ENCODE measurements at places on chromosomes 13 and 19.

DNA sequence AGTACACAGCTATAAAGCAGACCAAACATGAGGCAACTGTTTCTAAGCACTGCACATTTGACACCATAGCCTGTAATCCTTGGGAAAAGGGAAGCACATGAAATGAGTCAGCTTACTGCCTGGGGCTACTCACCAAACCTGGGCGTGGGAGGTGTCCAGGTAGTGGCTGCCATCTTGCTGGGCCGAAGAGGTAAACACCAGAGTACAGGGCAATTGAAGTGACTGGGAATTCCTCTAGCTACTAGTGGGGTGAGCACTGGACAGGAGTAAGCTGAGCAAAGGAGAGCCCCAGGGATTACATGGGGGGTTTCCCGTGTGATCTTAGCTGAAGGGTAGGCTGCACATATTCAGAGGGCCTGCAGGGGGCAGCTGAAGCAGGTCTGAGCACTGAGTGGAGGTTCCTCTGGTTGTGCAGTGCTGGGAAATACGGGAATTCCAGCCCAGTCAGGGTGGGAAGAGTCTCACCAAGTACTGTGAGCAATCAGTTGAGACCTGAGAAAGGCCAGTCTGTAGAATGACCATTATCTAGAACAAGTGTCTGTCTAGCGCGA, 140.5 kb downstream of the SLC7A1 start:
- DNase-seq: no peak

- DNase-seq: no peak
These were observed 87.6 kb downstream of the RNF17 start for GRCh38 chr13:24851546-24851945.

GRCh38 chr13:100887729-100888151, 213.1 kb upstream of the TMTC4 start:
- DNase-seq: no peak

GRCh38 chr19:32895384-32895783, 25.8 kb upstream of the SLC7A9 start:
- no peak for DNase-seq

DNA sequence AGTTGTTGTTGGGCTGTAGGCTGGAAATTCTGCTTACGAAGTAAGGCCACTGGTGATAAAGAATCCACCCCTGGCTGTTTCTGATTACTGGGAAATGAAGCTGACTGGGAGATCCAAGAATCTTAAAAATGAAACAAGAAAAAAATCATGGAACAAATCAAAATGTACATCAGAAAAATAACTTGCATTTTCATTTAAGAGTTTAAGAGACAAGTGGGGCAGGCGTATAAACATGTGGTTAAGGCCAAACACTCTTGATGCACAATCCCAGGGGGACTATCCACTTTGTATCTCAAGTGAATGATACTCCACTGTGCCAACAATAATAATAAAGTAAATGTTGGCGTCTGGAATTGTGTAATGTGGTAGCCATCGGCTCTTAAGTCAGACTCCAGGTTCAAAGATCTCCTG, 24.6 kb downstream of the ZMYM5 start:
- no peak for DNase-seq

GRCh38 chr19:33521480-33522370, at the start of gene PEPD:
TSS of gene PEPD (minus strand) at chr19:33521791. CDS start at chr19:33521760, 31 bp downstream.
- DNase-seq: peak; percentile 94

GRCh38 chr19:35882114-35882832, 13.9 kb downstream of the APLP1 start:
- peak; percentile 83 for DNase-seq

DNA sequence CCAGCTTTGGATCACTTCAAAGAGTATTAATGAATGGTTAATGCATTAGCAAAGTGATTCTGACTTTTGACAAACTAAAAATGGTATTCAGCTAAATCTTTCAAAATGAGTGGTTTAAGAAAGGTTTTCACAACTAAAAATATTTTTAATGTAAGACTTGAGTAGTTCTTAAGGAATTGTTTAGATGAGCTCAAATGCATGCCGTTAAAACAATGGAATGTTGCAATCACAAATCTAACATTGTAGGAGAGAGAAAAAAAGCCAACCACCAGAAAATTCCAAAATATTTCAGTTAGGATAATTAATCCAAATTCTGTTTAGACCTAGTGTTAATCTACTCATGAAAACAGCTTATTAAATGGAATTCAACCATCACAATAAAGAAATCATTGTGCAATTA, 1044.8 kb upstream of the SLC10A2 start:
- DNase-seq: no peak

DNA sequence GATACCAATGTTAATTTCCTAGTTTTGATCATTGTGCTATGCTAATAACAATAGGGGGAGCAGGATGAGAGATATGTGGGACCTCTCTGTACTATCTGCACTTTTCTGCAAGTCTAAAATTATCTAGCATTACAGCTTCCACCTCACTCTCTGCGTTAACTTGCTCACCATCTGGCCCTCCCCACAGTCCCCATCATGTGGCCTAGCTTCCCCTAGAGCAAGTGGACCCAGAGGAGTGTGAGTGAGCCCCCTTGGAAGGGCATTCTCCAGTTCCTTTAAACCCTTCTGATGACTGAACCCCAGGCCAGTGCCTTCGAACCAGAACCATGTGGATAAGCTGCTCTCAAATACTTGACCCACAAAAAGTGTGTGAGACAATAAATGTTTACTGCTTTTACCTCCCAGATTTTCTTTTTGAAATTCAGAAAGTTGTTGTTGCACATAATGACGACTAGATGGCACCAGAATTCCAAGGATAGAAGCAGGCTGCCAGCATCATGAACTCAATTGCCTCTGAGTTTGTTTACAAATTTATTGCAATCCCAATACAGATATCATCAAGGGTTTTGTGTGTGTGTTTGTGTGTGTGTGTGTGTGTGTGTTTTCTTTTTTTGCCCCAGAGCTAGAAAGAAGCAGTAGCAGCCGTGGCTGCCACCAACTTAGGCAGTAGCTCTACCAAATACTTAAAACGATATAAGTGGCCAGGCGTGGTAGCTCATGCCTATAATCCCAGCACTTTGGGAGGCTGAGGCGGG, 49.0 kb upstream of the ZNF780A start:
- peak; percentile 21 for DNase-seq

DNA sequence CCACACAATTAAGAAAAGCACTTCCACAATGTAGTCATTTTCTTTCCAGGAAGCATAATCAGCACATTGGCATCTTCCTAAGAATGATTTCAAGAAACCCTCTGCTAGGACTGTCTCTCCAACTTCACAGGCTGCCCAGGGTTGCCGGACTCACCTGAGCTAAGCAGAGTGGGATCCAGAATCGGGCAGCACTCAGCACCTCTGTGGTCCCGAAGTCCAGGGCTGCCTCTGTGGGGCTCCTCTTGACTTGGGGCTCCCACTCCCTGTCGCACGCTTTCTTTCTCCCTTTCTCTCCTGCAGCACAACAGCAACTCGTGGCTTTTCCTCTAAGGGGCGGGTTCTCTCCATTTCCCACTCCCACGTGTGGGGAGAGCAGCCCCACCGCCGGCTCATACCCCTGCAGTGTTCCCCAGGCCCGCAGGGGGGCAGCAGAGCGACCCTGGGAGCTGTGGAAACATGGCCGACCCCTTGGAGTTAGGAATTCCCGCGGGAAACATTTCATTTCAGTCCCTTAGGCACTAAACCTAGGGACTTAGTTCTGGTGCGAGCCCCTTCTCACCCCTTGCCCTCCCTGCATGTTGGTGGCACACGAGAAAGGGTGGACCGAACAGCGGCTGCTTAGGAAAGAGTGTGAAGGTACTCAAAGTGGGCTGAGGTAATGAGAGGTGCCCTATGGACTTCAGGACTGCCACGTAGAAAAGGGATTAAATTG, at the start of gene TMEM272:
TSS of gene TMEM272 (minus strand) at position 316 of the 712 bp plus-strand sequence. CDS start 6,647 bp downstream, outside the sequence.
- DNase-seq: peak; percentile 77

DNA sequence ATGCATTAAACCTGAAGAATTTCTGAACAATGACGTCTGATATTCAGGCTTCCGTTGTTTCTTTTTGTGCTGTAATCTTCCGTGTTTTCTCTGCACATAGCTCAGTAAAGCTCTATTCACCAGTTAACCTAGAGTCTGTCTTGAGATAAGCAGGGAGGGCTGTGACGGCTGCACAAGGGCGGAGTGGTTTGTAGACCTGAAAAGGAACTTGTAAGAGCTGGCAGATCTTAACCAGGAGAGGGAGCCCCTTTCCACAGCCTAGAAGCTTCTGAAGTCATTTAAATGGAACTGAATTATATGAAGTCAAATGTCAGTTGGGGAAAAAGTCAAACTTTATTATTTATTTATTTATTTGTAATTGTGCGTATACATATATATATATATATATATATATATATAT, 27.5 kb downstream of the DPRX start:
- peak; percentile 64 for DNase-seq

GRCh38 chr19:7099597-7099921, 30.1 kb downstream of the ZNF557 start:
- no peak for DNase-seq

DNA sequence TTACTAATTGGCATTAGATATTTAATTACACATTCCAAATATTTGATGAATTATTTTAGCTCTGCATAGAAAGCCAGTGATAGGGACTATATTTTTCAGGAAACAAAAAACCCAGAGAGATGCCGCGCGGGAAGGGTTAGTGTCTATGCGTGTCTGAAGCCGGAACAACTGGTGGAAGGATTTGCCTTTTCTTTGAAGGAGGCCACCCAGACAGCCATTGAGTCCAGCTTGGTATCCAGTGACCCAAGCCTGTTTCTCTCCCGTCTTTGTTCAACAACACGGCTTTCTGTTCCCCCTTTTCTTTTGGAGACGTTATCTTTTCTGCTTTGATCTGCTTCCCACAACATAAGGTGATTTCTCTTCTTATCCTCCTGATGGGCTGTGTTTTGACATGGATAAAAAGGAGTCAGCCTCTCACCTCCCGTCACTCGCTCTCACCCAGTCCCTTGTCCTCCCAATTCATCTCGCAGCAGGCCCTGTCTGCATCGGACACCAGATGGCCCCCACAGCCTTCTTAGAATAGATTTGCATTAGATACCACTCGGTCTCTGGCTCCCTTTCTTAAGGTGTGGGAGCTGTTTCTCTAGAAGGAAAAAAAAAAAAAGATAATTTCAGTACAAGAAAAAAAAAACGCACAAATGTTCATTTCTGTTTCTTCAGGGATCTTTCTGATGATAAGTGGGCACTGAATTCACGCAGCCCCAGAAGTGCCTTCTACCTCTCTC, 361.8 kb downstream of the ZNF536 start:
- DNase-seq: no peak

- no peak for DNase-seq
These were observed at the start of gene HRC for GRCh38 chr19:49155005-49155819. TSS of gene HRC (minus strand) at chr19:49155396. CDS start at chr19:49155237, 159 bp downstream.

DNA sequence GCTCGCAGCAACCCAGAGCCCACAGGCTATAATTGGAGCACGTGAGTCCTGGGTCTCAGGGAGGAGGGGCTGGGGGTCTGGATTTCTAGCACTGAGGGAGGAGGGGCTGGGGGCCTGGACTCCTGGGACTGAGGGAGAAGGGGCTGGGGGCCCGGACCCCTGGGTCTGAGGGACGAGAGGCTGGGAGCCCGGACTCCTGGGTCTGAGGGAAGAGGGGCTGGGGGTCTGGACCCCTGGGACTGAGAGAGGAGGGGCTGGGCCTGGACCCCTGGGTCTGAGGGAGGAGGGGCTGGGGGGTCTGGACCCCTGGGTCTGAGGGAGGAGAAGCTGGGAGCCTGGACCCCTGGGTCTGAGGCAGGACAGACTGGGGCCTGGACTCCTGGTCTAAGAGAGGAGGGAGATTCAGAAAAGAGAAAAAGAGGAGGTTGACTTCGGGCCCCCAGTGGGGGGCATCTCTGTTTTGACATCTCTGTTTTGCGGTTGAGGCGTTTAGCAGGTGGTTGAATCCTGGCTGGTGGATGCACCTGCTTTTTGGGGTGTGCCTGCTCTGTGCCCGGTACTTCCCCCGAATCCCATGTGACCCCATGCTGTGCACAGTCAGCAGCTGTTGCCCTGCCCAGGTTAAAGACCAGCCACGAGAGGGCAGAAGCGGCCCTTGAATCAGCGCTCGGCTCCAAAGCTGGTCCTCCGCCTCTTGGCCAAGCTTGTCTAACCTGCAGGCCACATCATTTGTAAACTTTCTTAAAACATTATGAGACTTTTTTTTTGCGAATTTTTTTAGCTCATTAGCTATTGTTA, 10.5 kb downstream of the PVR start:
- no peak for DNase-seq

GRCh38 chr19:12789098-12789903, 2.0 kb upstream of the JUNB start:
- no peak for DNase-seq

- DNase-seq: peak; percentile 79
These were observed 87.6 kb downstream of the HSPH1 start for GRCh38 chr13:31073859-31074718.

DNA sequence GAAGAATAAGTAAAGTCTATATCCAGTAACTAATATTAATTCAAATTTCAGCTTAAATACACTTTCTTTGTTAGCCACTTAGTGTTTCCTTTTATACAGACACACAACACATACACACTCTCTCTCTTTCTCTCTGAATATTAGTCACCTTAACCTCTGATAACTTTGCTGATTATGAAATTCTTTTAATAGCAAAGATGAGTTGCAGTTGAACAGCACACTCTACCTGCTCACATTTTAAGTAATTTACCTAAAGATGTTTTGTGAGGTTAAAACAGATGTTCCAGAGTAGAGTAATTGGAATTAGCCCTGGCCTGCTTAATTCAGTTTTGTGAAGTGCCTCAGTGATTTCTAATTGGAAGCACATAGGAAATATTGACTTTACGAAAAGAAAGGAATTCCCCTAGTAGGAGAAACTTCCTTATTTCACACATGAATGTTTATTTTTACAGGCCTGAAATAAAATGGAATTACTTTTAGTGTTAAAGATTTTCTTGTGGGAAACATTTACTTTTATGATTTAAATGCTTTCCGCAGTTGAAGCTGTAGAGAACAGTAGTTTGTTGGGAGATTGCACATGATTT, 184.3 kb downstream of the MYO16 start:
- no peak for DNase-seq

DNA sequence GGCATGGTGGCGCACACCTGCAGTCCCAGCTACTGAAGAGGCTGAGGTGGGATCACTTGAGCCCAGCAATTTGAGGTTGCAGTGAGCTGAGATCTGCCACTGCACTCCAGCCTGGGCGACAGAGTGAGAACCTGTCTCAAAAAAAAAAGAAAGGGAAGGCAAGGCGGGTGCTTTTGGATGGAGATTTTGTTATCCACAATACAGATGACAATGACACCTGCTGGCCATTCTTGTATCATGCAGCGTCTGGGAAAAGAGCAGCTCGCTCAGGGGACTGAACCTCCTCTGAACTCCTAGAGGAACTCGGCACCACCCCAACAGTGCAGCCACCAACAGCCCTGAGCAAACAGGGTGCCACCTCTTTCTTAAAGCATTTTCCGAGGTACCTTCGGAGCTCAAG, 22.8 kb downstream of the HAUS8 start:
- DNase-seq: no peak

GRCh38 chr13:22655106-22655852, 525.5 kb upstream of the SGCG start:
- DNase-seq: no peak

DNA sequence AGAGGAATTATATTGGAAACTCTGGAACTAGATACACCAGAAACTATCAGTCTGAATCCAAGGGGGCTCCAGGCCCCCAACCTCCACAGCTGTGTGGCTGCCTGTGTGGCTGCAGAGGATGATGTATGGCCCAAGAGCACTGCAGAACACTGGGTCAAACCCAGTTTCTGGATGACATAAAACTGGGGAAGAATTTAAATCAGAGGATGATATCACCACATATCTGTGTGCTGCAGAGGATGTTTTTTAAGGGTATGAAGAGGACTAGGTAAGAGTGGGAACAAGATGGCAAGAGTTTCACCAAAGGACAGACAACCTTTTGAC, 226.4 kb downstream of the SUCLA2 start:
- no peak for DNase-seq

GRCh38 chr19:58519087-58519354, 589 bp downstream of the ZBTB45 start:
- DNase-seq: peak; percentile 50

GRCh38 chr13:51347099-51347498, 7.6 kb downstream of the SERPINE3 start:
- no peak for DNase-seq

Data from putamen (tissue), 1 donor.